ENCODE measurements at places on chromosomes 7 and 10. TPM values are rescaled to one million over a fixed set of nuclear protein-coding genes. Genes with fewer than 3 reads are reported as not detected.
A peak's percentile ranks its signal among the peaks of the same experiment; 100 is the strongest.

- H3K4me1 ChIP-seq: peaks cover 2% of the 10 kb centered on the region
- H3K36me3 ChIP-seq: no peaks in the 10 kb centered on the region
- no peaks in the 10 kb centered on the region for H3K27me3 ChIP-seq
- no peak for DNase-seq
- H3K4me3 ChIP-seq: no peak overlapping the region
These were observed 201.1 kb downstream of the ANK3 start for GRCh38 chr10:60188548-60188947.

HTR7 gene
- not detected for total RNA-seq

- H3K27me3 ChIP-seq: no peaks in the 10 kb centered on the region
- no peak for DNase-seq
- no peaks in the 10 kb centered on the region for H3K36me3 ChIP-seq
- peaks cover 1% of the 10 kb centered on the region for H3K4me1 ChIP-seq
- no peak overlapping the region for H3K27ac ChIP-seq
- H3K4me3 ChIP-seq: no peak overlapping the region
These were observed 110.0 kb upstream of the GLCCI1 start for GRCh38 chr7:7858559-7858958.

AQP1 gene
- total RNA-seq: 32.1 TPM

PHYHIPL gene
- total RNA-seq: not detected

POU6F2 gene
- total RNA-seq: 2.0 TPM

TACR2 gene
- 1.2 TPM for total RNA-seq

DNA sequence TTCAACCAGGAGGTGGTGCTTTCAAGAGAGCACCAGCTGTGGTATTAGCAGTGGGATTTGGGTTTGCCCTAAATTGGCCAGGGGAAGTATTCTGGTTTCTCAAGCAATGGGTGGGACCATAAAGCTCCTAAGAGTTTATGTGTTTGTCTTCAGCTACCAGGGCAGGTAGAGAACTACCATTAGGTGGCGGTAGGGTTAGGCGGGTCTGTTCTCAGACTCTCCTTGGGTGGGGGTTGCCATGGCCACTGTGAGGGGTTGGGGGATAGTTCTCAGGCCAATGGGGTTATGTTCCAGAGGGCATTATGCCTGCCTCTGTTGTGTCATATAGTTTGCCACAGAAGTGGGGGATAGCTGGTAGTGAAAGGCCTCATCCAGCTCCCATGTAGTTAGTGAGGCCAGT is 47.7 kb upstream of the BICC1 start:
- no peak for DNase-seq
- no peaks in the 10 kb centered on the region for H3K27me3 ChIP-seq
- H3K27ac ChIP-seq: no peak overlapping the region
- H3K4me1 ChIP-seq: no peaks in the 10 kb centered on the region
- H3K4me3 ChIP-seq: no peak overlapping the region

GRCh38 chr7:65301007-65301406 is 72.6 kb upstream of the ZNF92 start:
- no peaks in the 10 kb centered on the region for H3K36me3 ChIP-seq
- no peak overlapping the region for H3K27ac ChIP-seq
- no peaks in the 10 kb centered on the region for H3K27me3 ChIP-seq
- DNase-seq: no peak
- no peaks in the 10 kb centered on the region for H3K4me1 ChIP-seq

DNA sequence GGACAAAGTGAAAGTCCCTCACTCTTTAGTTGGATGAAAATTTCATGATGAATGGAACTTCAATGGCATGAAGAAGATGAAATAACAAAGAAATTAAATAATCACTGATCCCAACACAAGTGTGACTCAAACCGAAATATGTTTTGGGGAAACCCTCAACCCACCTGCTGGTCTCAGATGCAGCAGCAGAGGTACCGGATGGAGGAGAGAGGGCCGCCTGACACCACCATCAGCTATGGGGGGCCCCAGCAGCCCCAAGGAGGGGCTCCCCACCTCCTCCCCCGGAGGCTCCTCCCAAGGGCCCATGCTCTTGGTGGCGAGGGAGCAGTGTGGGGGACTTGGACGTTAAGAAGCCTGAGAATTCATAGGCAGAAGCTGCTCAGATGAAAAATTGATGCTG is 137.2 kb upstream of the ADARB2 start:
- no peaks in the 10 kb centered on the region for H3K27me3 ChIP-seq
- no peaks in the 10 kb centered on the region for H3K36me3 ChIP-seq
- H3K4me1 ChIP-seq: no peaks in the 10 kb centered on the region
- H3K27ac ChIP-seq: no peak overlapping the region

GRCh38 chr10:18651324-18652007 is at the start of gene NSUN6:
Gene NSUN6, minus strand, starts transcription at chr10:18651587. Its CDS starts 384 bp downstream, at chr10:18651203.
- H3K27ac ChIP-seq: peak within 1 kb of the TSS; percentile 79
- no peaks in the 10 kb centered on the region for H3K36me3 ChIP-seq
- H3K4me3 ChIP-seq: peak within 1 kb of the TSS; percentile 72
- peaks cover 4% of the 10 kb centered on the region for H3K4me1 ChIP-seq
- no peaks in the 10 kb centered on the region for H3K27me3 ChIP-seq
- peak; percentile 92 for DNase-seq

FLNC gene
- total RNA-seq: 51.2 TPM

DNA sequence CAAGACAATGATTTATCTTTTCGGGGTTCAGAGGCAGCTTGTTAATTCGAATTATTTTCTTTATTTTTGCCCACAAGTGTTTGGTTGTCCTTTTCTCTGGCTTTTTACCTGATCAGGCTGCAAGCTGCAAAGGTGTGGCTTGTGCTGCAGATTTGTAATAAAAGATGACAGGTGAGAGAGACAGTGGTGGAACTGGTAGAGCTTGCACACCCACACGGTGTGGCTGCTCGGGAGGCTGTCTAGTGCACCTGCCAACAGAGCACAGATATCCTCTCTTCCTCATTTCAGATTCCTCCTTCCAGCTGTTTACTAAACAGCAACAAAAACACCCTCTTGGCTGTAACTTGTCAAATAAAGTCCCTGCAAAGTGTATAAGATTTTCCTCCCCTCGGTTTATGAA is 9.2 kb downstream of the GJD4 start:
- no peak for DNase-seq
- no peak overlapping the region for H3K4me3 ChIP-seq
- H3K27me3 ChIP-seq: no peaks in the 10 kb centered on the region
- no peak overlapping the region for H3K27ac ChIP-seq

GRCh38 chr10:95861386-95861785 is 46.4 kb upstream of the CC2D2B start:
- H3K4me3 ChIP-seq: no peak overlapping the region
- DNase-seq: no peak
- no peaks in the 10 kb centered on the region for H3K4me1 ChIP-seq
- no peak overlapping the region for H3K27ac ChIP-seq
- H3K27me3 ChIP-seq: no peaks in the 10 kb centered on the region

DNA sequence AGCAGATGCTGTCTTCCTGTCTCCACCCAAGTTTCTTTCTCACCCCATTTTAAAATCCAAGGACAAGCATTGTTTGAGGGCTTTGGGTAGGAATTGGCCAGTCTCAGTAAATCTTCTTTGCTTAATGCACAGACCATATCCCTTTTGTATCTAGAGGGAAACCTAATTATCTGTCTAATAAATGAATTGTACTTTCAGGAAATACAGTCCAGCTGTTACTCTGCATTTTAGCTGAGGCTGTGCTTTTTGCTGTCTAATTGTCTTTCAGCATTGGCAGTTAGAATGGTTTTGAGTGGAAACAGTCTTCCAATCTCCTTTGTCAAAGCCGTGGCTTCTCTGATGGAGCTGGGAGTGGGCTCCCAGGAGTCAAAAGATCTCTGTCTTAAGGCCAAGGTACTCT is 388.2 kb downstream of the SORCS3 start:
- no peaks in the 10 kb centered on the region for H3K27me3 ChIP-seq
- no peak overlapping the region for H3K4me3 ChIP-seq
- H3K4me1 ChIP-seq: no peaks in the 10 kb centered on the region
- no peak for DNase-seq

DNA sequence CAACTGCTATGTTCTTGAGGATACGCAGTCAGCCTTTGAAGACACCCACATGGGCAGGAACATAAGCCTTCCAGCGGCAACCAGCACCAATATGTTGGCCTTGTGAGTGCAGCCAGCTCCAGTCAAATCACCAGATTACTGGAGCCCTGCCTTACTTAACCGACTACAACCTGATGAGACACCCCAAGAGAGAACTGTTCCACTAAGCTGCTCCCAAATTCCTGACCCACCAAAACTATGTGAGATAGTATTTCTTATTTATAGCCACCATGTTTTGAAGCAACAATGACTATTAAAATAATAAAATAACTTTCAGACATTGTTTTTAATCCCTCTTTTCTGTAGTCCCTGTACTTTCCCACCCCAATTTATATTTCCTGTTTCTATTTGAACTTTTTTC is 179.6 kb downstream of the ADK start:
- no peaks in the 10 kb centered on the region for H3K27me3 ChIP-seq
- no peaks in the 10 kb centered on the region for H3K4me1 ChIP-seq
- H3K4me3 ChIP-seq: no peak overlapping the region

DNA sequence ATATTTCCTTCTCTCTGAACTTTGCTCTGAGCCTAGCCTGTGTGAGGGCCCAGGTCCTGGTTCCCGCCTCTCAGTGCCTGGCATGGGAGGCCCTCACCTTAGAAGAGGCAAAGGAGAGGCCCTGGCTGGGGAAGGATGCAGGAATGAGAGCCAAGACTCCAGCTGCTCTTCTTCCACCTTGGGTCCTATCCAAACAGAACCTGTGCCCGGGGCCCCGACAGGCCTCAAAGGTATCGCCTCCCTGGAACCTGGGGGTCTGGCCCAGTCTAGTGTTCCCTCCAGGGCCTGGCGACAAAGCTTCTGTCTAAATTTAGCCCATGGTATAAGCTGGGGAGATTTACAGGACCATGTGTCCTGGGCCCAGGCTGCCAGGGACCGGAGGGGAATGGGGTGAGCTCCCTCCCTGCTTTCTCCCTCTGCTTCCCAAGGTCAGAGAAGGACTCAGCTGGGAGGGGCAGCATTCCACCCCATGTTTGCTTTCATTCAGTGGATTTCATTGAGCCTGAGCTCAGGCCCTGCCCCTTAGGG is 12.0 kb upstream of the CRHR2 start:
- no peaks in the 10 kb centered on the region for H3K36me3 ChIP-seq
- peak; percentile 71 for DNase-seq
- H3K4me3 ChIP-seq: no peak overlapping the region
- H3K27me3 ChIP-seq: no peaks in the 10 kb centered on the region
- peaks cover 3% of the 10 kb centered on the region for H3K4me1 ChIP-seq

DNA sequence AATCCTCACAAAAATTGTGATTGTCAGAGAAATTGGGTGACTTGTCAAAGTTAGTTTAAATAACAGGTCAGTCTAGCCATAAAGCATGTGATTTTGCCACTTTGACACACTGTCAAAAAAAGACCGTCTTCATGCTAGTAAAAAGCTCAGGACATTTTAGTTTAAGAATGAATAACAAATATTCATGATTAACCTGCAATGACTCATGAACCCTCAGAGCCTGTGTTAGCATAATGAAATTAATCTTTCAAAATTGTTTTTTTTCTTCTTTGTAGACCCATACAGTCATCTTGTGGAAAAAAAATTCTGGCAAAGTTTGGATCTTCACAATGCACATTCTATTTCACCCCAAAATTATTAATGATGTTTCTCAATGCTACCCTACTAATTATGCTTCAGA is 255.2 kb upstream of the POT1 start:
- H3K27ac ChIP-seq: no peak overlapping the region
- H3K4me3 ChIP-seq: no peak overlapping the region
- H3K27me3 ChIP-seq: no peaks in the 10 kb centered on the region
- no peaks in the 10 kb centered on the region for H3K36me3 ChIP-seq

DNA sequence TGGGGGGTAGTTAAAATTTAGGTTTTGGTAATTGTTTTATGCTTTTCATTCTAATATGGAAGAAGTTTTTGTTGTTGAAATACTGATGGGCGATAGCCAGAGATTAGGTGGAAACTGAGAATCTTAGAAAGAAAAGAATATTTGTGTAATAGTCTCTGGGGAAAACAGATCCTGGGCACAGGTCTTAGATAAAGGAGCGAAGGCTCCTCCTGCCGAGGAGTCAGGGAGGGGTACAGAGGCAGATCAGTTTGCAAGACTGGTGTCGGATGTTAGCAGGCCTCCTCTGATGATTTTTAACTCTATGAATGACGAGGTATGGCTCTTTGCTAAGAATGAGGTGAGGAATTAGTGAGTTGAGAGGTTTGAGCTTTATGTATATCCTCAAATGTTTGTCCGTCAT is 339.7 kb downstream of the HGF start:
- no peak overlapping the region for H3K27ac ChIP-seq
- H3K4me1 ChIP-seq: no peaks in the 10 kb centered on the region
- DNase-seq: no peak
- H3K36me3 ChIP-seq: no peaks in the 10 kb centered on the region
- H3K4me3 ChIP-seq: no peak overlapping the region

- no peak overlapping the region for H3K27ac ChIP-seq
- no peaks in the 10 kb centered on the region for H3K36me3 ChIP-seq
- DNase-seq: no peak
- H3K4me1 ChIP-seq: peaks cover 3% of the 10 kb centered on the region
These were observed 41.6 kb downstream of the DNAJB6 start for GRCh38 chr7:157378390-157378789.

ATRNL1 gene
- 116 TPM for total RNA-seq

TMEM270 gene
- total RNA-seq: not detected

CFAP70 gene
- 3.5 TPM for total RNA-seq

- H3K36me3 ChIP-seq: no peaks in the 10 kb centered on the region
- H3K27ac ChIP-seq: peak overlapping the region; percentile 80
- no peak overlapping the region for H3K4me3 ChIP-seq
These were observed 2.0 kb upstream of the ANLN start for GRCh38 chr7:36387435-36388231.

DNA sequence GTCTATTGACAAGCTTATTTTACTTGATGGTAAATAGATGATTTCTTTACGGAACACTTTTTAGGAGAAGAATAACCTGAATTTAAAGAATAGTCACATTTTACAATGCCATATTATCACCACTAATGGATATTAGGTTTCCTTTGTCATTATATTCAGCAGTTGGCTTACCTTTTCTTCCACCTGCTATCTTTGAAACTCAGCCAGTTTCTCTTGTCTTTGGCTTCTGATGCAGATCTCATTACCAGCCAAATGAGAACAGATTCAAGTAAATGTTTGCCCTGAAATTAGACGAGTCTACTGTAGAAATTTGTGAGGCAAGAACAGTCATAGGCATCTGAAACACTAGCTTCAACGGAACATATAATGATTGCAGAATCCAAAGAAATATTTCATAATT is 85.5 kb upstream of the OIT3 start:
- no peaks in the 10 kb centered on the region for H3K4me1 ChIP-seq
- no peaks in the 10 kb centered on the region for H3K36me3 ChIP-seq
- no peak for DNase-seq
- H3K27me3 ChIP-seq: no peaks in the 10 kb centered on the region

- no peaks in the 10 kb centered on the region for H3K4me1 ChIP-seq
- H3K4me3 ChIP-seq: no peak overlapping the region
- H3K36me3 ChIP-seq: no peaks in the 10 kb centered on the region
- no peak for DNase-seq
- no peaks in the 10 kb centered on the region for H3K27me3 ChIP-seq
These were observed 26.1 kb downstream of the UBE2H start for GRCh38 chr7:129926618-129927017.

GRCh38 chr7:42197451-42197850 is 39.6 kb downstream of the GLI3 start:
- H3K4me1 ChIP-seq: peaks cover 27% of the 10 kb centered on the region
- no peaks in the 10 kb centered on the region for H3K27me3 ChIP-seq
- H3K27ac ChIP-seq: peak overlapping the region; percentile 9
- H3K4me3 ChIP-seq: no peak overlapping the region
- H3K36me3 ChIP-seq: no peaks in the 10 kb centered on the region
- peak; percentile 43 for DNase-seq

GRCh38 chr10:118272149-118272721 is 69.9 kb downstream of the FAM204A start:
- no peak overlapping the region for H3K27ac ChIP-seq
- no peaks in the 10 kb centered on the region for H3K36me3 ChIP-seq
- DNase-seq: no peak
- peak overlapping the region; percentile 17 for H3K4me3 ChIP-seq
- peaks cover 14% of the 10 kb centered on the region for H3K4me1 ChIP-seq

Measured in ovary (tissue), 10 donors.